Non-pigmented ciliary epithelial cell (primary cell): ENCODE measurements at places on chromosomes 13 and 19.

GRCh38 chr13:83274679-83275078 lies 607.6 kb downstream of the SLITRK1 start:
- DNase-seq, result no peak

DNA sequence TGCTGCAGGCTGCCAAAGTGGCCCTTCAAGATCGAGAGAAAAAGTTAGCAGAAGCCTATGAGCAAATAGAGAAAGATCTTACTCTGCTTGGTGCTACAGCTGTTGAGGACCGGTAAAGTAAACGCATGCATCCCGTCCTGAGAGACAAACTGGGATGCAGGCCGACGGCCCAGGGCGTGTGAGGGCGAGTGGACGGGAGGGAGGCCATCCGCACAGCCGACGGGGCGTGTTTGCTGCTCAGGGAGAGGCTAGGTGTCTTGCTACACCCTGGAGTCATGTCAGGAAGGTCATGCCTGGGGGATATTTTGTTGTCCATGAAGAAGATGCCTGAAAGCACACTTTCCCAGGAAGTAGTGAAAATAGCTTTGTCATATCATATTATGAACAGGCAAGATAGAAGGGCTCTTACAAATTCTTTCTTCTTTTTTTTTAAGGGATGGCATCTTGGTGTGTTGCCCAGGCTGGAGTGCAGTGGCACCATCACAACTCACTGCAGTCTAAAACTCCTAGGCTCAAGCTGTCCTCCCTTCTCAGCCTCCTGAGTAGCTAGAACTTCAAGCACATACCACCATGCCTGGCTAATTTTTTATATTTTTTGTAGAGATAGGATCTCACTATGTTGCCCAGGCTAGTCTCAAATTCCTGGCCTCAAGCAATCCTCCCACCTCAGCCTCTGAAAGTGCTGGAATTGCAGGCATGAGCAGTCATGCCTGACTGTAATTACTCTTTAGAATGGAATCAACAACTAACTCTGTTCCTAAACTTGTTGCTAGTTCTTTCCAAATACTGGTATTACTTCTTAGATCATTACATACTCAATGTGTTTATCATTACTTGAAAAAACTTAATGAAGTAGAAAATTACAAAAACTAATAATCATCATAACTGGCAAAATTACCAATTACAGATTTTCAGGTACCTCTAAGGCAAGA lies 117.6 kb upstream of the MCF2L start:
- DNase-seq, result no peak

GRCh38 chr13:51957377-51958216 lies 53.7 kb downstream of the ATP7B start:
- no peak for DNase-seq

DNA sequence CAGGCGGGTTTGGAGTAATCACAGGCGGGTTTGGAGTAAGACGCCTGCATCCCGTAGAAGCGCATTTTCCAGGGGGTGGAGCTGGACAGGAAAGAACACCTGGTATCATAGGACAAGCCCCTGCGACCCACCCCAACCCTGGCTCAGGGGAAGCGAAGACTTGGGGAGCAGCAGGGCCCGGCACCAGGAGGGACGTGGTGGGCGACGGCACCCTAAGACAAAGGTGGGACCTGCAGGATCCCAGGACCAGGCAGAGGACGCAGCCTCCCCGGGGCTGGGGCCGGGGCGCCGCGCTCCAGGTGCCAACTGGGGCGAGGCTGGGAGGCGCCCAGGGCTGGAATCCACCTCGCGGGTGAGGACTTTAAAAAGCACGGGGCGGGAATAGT lies 520 bp downstream of the ZNF600 start:
- no peak for DNase-seq

- no peak for DNase-seq
Measured at GRCh38 chr19:45780448-45781213, 1.7 kb downstream of the DMPK start.

DNA sequence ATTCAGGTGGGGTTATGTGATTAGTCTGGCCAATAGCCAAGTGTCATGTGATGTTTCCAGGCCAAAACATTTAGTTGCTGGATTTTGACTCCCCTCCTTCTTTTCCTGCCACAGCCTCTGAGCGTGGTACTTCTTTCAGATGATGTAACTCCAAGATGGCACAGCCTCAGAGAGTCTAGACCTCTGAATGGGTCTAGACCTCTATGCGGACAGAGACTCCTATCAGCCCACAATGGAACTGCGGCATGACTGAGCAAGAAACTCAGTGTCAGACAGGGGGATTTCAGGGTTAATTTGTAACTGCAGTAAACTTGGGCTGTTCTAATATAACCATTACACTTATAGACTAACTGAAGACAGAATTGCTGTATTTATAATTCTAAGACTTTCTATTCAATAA lies 42.6 kb upstream of the ZDHHC20 start:
- no peak for DNase-seq

- DNase-seq, result no peak
Measured at GRCh38 chr13:101835920-101836319, 383.4 kb downstream of the ITGBL1 start.

DNA sequence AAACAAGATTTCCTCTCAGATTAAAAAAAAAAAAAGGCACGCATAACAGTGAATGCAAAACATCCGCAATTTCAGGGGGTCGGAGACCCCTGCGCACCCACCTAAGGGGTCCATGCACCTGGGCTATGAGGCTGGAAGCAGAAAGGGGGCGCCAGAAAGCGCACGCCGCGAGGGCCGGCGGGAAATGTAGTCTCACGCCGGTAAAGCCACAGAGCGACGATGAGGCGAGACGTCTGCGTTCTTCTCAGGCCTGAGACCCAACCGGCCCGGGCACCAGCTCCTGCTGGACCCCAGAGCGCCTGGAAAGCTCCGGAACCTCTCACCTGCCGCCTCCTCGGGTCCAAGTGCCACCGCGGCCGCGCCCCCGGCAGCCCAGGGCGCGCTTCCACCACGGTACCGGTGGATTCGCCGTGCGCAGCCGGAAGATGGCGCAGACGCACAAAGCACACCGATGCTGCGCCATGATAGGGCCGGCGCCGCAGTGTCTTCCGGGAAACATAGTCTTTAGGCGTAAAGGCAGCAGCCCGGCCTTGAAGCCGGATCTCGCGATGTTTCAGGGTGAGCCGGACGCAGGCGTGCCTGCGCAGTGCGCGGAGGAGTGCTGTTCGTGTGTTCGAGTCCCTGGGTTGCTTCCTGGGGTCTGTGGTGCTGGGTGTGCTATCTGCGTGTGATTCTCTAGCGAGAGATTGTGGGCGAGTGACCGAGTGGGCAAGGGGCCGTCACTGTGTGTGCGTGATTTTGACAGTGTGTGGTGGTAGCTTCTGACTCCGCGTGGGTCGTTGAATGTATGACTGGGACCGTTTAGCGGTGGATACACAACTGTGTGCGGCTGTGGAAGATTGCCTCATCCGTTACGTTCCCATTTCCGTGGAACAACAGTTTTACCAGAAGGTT lies at the start of gene ZNF582:
Gene ZNF582 (minus strand): TSS at position 416 of the 894 bp plus-strand sequence. CDS start 1,782 bp downstream, outside the sequence.
- DNase-seq, result peak; percentile 84

- DNase-seq, result no peak
Measured at GRCh38 chr13:111946214-111946613, 120.7 kb upstream of the SOX1 start.

DNA sequence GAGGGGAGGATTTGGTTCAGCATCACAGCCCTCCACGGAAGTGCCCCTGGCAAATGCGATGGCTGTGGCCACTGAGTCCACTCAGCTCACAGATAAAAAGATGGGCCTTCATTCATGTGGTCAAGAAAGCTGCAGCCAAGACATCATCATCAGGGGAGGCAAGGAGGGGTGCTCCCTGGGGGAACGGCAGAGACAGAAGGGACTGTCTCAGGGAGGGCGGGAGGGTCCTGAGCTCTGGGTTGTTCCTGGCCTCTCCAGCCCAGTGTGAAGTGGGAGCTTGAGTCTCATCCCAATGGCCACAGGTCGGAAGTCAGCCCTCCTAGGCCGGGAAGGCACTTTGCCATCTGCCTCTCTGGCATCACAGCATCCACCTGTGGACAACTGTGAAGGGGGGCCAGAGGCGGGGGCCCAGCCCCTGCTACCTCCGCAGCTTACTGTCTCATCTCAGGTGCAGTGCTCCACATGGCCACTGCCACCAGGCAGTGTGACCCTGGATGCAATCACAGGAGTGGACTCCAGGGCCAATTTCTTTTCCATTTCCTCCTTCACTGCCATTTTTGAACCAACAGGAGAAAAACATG lies 137.8 kb upstream of the SOX1 start:
- no peak for DNase-seq

GRCh38 chr13:95503662-95504061 lies 48.9 kb upstream of the CLDN10 start:
- no peak for DNase-seq

- DNase-seq, result no peak
Measured at GRCh38 chr19:54415208-54415900, at the start of gene TTYH1. TSS of gene TTYH1 (plus strand) at chr19:54415464. CDS start at chr19:54415553, 89 bp downstream.

DNA sequence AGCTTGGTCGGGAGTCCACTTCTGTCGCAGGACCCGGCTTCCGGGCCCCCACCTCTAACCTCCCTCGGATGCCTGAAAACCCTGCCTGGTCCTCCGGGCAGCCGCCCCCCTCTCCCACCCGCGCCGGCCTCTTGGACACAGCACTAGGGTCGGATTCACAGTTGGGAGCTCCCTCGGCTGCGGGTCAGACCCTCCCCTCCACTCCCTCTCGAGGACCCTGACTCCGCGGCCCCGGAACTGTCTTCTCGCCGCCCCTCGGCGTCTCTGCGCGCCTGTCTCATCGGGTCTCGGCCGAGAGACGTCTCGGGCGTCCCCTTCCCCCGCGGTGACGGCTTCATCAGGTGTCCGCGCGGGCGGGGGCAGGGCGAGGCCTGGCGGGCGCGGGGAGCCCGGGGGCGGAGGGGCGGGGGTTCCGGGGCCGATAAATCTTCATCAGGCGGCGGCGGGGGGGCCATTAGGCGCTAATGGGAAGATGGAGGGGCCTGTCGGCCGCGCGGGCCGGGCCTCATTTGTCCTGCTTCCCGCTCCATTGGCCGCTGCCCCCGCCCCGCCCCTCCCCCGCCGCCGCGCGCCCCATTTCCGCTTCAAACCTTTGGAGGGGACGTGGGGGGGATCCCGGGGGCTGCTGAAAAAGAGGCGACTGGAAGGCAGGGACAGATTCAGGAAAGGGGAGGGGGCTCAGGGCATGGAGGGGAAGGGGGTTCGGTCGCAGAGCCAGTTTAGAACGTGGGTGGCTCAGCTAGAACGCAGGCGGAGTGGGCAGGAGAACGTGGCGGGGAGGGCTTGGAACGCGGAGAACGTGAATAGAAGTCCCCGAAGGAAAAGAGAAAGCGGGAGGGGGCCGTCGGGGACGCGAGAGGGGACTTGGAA lies 11.8 kb upstream of the ERFL start:
- no peak for DNase-seq

- DNase-seq, result no peak
Measured at GRCh38 chr13:73623281-73623680, 510.9 kb downstream of the KLF12 start.

DNA sequence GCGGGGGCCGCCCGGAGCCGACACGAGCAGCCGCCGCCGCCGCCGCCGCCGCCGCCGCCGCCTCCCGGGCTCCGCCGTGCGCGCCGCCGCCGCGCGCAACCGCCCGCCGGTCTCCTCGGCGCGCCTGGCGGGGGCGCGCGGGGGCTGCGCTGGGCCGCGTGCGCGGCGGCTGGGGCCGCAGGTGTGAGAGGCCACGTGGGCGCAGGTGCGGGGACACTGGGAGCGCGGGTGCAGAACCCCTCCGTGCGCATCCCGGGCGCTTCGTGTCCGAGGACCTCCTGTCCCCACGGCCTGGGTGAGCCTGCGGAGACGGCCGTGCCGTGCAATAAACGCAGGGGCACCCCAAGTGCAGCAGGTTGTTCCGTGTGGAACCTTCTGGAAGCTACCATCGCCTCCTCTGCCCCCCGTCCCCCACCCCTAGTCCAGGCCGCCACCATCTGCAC lies at the start of gene LINGO3:
Gene LINGO3 (minus strand): TSS at position 41 of the 443 bp plus-strand sequence. CDS start 16,378 bp downstream, outside the sequence.
- no peak for DNase-seq

DNA sequence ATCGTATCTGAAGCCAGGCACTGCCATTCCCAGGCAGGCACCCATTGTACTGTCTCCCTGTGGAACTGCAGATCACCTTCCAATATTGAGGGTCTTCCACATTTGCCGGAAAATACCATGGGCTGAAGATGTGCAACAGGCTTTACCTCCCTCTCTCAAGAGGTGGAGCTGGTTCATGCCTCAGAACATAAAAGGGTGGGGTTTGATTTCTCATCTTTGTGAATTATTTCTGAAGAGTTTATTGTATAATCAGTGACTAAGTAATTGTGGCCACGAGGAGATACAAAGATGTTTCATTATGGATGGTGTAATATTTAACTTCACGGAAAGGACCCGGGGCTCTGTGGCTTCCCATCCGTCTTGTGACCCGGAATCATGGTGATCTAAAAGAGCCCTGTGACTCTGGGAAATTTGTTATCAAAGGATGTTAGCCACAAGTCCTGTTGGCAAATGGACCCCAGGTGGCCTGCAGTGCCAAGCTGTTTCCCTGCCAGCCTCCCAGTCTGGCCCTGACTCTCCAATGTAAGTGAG lies 230.5 kb downstream of the LACC1 start:
- DNase-seq, result no peak

DNA sequence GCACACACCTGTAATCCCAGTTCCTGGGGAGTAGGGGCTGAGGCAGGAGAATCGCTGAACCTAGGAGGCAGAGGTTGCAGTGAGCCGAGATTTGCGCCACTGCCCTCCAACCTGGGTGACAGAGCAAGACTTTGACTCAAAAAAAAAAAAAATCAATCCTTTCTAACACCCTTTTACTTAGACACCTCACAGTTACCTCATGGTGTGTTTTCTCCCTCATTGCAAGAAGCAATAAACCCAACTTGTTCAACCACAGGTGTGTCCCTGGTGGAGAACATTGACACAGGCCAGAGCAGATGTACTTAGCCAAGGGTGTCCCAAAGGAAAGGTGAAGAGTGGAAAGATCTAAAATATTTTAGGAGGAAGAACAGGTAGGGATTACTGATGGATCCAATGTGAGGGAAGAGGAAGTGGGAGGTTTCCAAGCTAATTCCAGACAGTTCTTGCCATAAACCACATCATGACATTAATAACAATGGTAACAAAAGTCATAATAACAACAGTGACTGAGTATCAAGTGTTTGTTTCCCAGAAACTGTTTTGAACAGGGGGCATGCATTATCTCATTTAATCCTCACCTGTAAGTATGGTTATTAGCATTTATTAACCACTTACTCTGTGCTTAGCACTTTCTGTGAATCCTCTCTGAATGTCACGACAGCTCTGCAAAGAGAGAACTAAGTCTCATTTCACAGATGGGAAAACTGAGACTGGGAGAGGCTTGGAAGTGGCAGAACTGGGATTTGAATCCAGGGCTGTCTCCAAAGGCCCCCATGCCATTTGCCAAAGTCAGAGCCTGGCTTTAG lies 3.1 kb upstream of the LYPD3 start:
- no peak for DNase-seq

DNA sequence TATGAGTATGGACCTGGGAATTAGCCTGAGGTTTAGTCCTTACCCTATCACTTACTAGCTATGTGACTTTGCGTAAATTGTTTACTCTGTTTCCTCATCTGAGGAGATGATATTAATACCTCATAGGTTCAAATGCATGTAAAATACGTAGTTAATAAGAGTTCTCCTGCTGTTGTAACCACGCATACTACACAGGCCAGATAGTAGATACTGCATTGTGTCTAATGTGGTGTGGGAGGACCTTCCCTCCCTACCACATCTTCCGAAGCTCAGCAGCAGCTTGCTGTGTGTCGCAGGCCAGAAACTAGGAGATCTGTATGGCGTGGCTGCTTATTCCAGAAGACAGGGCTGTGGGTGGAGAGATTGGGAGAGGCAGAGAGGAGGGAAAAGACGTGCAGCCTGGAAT lies 23.0 kb downstream of the GTF2F2 start:
- DNase-seq, result no peak

GRCh38 chr13:50684366-50684765 lies 159.1 kb downstream of the DLEU7 start:
- DNase-seq, result no peak

- no peak for DNase-seq
Measured at GRCh38 chr19:43779820-43780219, 953 bp downstream of the KCNN4 start.
